ENCODE measurements at places on chromosomes 4 and X. TPM values are rescaled to one million over a fixed set of nuclear protein-coding genes. Genes with fewer than 3 reads are reported as not detected.

DNA sequence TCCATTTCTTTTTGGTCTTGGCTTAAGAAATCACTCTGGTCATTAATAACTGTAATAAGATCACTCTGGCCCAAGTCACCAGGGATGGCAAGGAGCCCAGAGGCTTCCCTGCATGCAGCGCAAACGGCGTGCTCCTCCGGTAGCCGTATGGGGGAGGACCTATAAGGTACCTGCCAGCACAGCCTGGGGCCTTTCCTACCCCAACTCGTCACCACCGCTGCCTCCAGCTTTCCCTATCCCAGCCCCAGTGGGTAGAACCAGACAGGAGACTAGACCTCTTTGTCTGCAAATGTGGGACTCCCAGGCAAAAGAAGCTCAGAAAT is 25.9 kb downstream of the HAND2 start:
- no peaks in the 10 kb centered on the region for H3K27me3 ChIP-seq
- H3K27ac ChIP-seq: no peak overlapping the region
- peak overlapping the region; percentile 17 for H3K4me3 ChIP-seq
- H3K4me1 ChIP-seq: peaks cover 26% of the 10 kb centered on the region

- no peak overlapping the region for H3K4me3 ChIP-seq
- H3K27me3 ChIP-seq: peaks cover 6% of the 10 kb centered on the region
- no peaks in the 10 kb centered on the region for H3K4me1 ChIP-seq
- H3K36me3 ChIP-seq: no peaks in the 10 kb centered on the region
Measured at GRCh38 chr4:1523033-1523432, 116.8 kb upstream of the NKX1-1 start.

DNA sequence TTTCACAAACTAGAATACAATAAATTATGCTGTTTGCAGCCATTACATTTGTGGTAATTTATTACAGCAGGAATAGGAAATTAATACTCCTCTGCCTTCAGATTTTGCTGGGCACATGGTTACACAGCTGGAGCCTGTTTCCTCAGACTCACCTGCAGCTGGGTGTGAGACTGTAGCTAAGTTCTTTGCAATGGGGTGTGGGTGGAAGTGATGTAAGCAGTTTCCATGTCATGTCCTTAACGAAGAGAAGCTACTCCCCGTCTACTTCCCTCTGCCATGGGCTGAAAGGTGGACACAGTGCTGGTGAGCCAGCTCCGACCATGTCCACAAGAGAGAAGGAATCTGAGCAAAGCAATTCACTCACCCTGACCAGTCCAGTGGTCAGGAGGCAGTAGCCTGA is 18.2 kb downstream of the SH3KBP1 start:
- no peak for DNase-seq
- no peaks in the 10 kb centered on the region for H3K4me1 ChIP-seq
- H3K36me3 ChIP-seq: no peaks in the 10 kb centered on the region

DNA sequence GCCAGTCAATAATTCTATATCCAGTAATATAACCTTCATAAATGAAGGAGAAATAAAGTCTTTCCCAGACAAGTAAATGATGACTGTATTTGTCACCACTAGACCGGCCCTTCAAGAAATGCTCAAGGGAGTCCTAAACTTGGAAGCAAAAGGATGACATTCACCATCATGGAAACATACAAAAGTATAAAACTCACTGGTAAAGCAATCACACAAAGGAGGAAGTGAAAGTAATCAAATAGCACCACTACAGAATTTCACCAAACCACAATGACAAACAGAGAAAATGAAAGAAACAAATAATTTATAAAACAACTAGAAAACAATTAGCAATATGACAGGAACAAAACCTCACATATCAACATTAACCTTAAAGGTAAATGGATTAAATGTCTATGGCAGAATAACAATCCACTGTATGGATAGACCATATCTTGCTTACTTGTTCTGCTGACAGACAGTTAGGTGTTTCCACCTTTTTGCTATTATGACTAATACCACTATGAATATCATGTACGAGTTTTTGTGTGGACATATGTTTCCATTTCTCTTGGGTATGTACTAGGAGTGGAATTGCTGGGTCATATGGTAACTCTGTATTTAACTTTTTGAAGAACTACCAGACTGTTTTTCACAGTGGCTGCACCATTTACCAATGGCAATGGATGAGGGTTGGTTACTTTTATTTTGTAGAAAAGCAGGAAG is 44.9 kb downstream of the NAT8L start:
- no peak overlapping the region for H3K27ac ChIP-seq
- no peak overlapping the region for H3K4me3 ChIP-seq
- H3K36me3 ChIP-seq: no peaks in the 10 kb centered on the region
- no peaks in the 10 kb centered on the region for H3K4me1 ChIP-seq
- H3K27me3 ChIP-seq: no peaks in the 10 kb centered on the region

DNA sequence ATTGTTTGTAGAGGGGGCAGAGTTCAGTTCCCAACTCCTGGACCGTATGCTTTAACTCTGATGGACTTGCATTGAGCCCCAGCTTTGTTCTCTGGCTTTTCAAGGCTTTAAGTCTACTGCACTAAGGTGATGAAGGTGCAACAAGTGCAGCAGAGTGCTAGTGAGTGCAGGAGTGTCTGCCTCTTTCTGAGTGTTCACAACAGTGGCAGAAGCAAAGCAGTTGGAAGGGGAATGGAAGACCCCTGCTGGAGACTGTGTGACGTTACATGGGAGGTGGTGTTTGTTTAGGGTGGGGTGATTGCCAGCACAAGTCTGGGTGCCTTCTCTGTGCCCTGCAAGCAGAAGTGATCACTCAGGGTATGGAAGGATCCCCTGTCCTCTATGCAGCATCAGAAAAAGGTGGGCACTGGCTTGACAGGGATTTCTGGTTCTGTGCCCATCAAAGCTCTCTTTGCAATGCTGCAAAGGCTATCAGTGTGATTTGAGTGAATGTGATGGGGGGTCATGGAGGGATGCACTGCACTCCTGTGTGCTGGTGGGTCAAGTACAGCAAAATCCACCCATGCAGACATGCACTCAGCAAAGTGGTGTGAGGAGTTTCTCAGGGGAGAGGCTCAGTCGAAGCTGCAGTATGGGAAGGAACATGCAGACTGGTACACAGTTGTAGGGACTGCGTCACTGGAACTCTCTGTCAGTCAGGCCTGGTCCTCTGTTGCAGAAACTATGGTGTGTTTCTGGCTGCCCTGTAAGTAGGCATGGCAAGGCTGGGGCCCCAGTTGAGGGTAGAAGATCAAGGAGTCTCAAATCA is 70.9 kb upstream of the UGT2B7 start:
- DNase-seq: no peak
- H3K27me3 ChIP-seq: no peaks in the 10 kb centered on the region
- H3K36me3 ChIP-seq: no peaks in the 10 kb centered on the region
- no peaks in the 10 kb centered on the region for H3K4me1 ChIP-seq
- H3K4me3 ChIP-seq: no peak overlapping the region

DNA sequence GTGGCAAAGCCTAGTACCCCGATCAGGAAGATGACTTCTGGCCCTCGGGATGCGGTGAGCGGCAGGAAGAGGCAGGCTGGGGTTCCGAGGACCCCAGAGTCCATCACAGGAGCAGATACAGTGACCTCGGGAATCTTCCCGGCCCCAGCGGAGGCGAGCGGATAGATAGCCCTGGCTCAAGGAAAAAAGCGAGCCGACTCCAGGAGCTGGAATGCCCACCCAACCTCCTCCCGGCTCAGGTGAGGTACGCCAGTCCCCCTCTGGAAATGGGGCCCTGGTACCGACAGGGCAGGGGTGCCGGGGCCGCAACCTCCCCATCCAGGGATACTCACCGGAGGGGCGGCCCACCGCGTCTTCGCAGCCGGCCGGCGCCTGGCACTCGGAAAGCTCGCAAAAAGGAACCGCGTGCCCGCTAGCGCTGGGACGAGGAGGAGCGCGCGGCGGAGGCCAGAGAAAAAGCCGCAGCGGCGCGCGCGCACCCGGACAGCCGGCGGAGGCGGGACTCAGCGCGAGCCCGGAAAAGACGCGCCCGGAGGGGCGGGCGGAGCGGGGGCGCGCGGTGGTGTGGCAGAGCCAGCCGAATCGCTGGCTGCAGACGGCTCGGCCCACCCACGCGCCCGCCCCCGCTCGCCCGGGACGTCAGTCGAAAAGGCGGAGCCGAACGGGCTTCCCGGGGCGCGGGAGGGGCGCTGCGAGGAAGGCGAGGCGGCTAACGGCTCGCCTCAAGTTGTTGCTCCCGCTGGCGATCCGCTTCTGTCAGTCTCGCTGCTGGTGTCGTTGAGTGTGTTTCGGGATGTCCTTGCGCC is at the start of gene ACSL4:
Gene ACSL4 (minus strand): TSS at position 451 of the 806 bp plus-strand sequence. CDS start 49,894 bp downstream, outside the sequence.
- H3K27ac ChIP-seq: peak within 1 kb of the TSS; percentile 88
- H3K4me1 ChIP-seq: no peaks in the 10 kb centered on the region
- no peaks in the 10 kb centered on the region for H3K27me3 ChIP-seq
- peak; percentile 14 for DNase-seq
- peak within 1 kb of the TSS; percentile 90 for H3K4me3 ChIP-seq

DNA sequence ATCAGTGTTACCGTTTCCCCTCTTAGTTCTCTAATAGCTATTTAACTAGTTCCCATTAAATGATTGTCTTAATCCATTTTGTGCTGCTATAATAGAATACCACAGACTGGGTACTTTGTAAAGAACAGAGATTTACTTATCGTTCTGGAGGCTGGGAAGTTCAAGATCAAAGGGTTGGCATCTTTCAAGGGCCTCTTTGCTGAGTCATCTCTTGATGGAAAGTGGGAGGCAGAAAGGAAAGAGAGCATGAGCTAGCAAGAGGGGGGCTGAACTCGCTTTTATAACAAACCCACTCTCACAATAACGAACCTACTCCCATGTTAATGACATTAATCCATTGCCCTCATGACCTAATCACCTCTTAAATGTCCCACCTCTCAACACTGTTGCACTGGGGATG is 17.4 kb upstream of the NKX3-2 start:
- H3K4me1 ChIP-seq: no peaks in the 10 kb centered on the region
- no peaks in the 10 kb centered on the region for H3K27me3 ChIP-seq
- H3K27ac ChIP-seq: no peak overlapping the region
- no peak for DNase-seq

DNA sequence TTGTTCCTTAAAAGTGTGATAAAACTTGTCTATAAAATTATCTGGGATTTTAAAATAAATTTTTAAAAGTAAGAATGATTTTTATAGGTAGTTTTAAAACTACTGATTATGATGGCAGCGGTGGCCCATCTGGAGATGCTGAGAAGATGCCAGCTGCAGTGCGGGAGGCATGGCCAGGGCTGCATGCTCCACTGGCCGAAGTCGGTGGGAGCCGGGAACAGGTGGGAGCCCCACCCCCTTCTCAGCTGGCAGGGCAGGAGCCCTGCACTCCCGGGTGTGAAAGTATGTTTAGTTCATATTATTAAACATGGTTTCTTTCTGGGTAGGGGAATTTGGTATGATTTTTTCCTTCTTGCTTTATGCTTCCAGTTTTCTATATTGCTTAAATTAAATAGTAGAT is 63.8 kb downstream of the CORIN start:
- DNase-seq: no peak
- no peaks in the 10 kb centered on the region for H3K36me3 ChIP-seq
- H3K27ac ChIP-seq: no peak overlapping the region
- H3K4me3 ChIP-seq: no peak overlapping the region

DNA sequence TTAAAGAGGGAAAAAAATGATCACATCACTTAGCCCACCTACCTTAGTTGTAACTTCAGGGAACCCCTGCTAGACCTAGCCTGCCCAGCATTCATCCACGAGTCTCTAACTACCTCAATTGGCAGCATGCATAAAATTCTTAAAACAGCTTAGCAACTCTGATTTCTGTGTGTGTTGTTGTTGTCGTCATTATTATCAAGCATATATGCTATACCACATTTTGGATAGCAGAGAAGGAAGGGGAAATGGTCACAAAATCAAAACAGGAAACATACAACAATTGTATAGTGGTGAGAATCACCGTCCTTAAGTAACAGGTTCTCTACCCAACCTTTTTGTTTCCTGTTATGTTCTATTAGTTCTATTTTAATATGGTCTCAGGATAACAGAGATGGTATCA is 2.7 kb upstream of the ACOT9 start:
- H3K4me3 ChIP-seq: no peak overlapping the region
- H3K36me3 ChIP-seq: no peaks in the 10 kb centered on the region
- no peaks in the 10 kb centered on the region for H3K27me3 ChIP-seq
- H3K27ac ChIP-seq: no peak overlapping the region
- DNase-seq: no peak

DNA sequence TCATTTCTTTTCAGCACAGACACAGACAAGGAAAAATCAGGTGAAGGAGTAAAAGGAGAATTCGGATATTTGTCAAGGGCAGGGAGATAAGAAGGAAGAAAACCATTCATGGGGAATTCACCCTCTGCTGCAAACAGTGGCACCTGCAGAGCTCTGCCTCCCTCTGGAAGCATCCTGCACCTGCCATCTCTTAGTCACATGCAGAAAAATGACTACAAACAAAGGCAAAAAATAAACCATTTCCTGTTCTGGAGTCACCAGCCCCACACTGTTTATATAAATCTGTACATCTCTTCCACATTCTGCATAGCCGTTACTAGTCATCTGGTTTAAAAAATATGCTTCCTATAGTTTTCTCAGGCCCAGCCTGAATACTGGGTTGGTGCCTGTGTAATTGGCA is 205.3 kb downstream of the ARAP2 start:
- H3K4me1 ChIP-seq: no peaks in the 10 kb centered on the region
- DNase-seq: no peak
- no peak overlapping the region for H3K27ac ChIP-seq
- H3K4me3 ChIP-seq: no peak overlapping the region

DNA sequence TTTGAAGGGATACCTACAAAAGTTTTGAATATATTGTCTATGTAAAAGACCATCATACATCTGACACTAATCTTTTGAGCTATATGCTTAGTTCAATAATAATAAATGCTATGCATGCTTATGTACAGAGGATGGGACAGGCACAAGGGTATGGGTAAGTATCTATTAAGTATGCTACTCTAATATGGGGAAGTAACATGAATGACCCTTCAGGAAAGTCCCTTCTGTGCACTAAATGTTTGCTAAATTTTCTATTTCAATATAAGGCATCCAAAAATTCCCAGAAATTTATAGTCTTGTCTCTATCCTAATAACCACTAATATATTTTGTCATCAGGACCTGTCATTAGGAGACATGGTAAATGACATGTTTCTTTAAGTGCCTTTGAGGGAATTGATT is 19.0 kb downstream of the ATP8A1 start:
- H3K27me3 ChIP-seq: no peaks in the 10 kb centered on the region
- H3K27ac ChIP-seq: no peak overlapping the region
- no peak overlapping the region for H3K4me3 ChIP-seq
- no peaks in the 10 kb centered on the region for H3K36me3 ChIP-seq
- no peaks in the 10 kb centered on the region for H3K4me1 ChIP-seq
- no peak for DNase-seq

DNA sequence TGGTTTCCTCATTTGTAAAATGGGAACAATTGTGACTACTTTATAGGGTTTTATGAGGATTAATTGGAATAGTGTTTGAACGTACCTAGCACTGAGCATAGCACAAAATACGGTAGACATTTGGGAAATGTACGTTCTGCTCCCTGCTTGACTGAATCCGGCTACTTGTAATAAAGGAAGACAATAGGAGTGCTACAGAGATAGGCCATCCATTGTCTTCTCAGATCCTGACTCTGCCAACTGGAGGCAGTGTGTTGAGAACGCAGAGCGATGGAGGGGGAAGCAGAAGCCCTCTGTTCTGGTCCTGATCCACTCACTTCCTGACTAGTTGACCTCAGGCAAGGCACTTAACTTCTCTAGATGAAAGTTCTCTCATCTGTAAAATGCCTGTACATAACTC is 26.4 kb downstream of the ENPP6 start:
- H3K27me3 ChIP-seq: no peaks in the 10 kb centered on the region
- H3K36me3 ChIP-seq: no peaks in the 10 kb centered on the region
- no peak overlapping the region for H3K4me3 ChIP-seq
- no peak for DNase-seq
- no peak overlapping the region for H3K27ac ChIP-seq

Gene SSX3
- not detected for total RNA-seq

Gene NKX6-1
- total RNA-seq: 1.2 TPM

Gene POF1B
- total RNA-seq: 0.81 TPM

Gene RHOH
- 10.2 TPM for total RNA-seq

Gene PAGE2B
- total RNA-seq: not detected

Gene RP2
- total RNA-seq: 11.8 TPM

Gene TMEM47
- total RNA-seq: 189 TPM
